ENCODE measurements at places on chromosomes 16 and 17.

DNA sequence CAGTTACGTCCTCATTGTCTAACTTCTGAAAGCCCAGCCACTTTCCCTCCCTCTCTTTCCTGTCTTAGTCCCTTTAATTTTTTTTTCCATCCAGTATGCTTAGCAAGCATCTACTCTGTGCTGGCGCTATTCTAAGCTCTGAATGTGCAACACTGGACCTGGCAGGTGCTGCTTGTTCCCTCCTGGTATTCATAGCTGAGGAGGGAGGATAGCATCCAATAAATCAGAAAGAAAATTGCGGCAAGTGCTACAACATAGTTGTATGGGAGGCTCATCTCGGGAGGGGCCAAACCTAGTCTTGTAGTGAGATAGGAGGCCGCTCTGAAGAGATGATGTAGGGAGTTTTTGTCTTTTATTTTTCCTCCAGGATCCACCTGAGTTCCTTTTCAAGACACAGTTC lies 457.3 kb upstream of the HSBP1 start:
- no peak for DNase-seq

DNA sequence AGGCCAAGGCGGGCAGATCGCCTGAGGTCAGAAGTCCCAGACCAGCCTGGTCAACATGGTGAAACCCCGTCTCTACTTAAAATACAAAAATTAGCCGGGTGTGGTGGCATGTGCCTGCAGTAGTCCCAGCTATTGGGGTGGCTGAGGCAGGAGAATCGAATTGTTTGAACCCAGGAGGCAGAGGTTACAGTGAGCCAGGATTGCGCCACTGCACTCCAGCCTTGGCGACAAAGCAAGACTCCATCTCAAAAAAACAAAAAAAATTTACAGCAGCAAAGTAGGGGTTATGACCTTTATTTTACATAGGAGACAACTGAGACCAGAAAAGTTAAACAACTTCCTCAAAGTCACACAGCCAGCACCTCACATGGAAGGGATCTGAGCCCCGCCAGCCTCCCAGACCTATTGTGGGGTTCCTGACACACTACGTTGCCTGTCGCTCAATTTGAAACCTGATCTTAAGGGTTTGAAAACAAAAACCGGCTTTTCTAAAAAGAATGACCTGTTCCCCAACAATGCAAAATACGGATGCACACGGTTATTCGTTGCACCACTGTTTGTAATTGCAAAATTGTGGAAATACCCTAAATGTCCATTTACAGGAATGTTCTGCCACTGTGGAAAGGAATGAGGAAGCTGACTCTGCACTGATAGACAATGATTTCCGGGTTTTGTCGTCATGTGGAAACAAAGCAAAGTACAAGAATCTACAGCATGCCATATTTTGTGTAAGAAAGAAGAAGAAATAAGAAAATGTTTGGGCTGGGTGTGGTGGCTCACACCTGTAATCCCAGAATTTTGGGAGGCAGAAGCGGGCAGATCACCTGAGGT lies 77.2 kb downstream of the CNGB1 start:
- peak; percentile 74 for DNase-seq

GRCh38 chr17:22270381-22270780 lies 578.1 kb downstream of the KCNJ18 start:
- DNase-seq, result no peak

- no peak for DNase-seq
These were observed 161.8 kb downstream of the RPTOR start for GRCh38 chr17:80706463-80706867.

DNA sequence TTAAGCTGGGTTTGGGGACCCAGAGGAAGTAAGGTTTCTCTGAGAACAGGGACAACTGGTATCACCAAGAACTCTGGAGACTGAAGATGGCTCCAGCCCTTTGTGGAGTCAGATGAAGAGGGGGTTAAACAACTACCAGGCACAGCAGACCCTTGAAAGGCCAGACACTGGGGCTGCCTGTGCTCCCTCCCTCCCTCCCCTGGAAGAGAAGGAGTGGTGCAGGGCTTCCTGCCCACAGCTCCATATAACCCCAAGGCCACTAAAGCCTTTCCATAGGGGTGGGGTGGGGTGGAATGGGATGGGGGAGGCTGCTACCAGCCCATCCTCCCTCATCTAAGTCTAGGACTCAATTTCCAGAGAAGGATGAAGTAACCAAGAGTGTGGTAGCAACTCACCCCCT lies 66.7 kb downstream of the CCDC182 start:
- DNase-seq, result no peak

- no peak for DNase-seq
These were observed 44.5 kb downstream of the CUEDC1 start for GRCh38 chr17:57910462-57911420.

DNA sequence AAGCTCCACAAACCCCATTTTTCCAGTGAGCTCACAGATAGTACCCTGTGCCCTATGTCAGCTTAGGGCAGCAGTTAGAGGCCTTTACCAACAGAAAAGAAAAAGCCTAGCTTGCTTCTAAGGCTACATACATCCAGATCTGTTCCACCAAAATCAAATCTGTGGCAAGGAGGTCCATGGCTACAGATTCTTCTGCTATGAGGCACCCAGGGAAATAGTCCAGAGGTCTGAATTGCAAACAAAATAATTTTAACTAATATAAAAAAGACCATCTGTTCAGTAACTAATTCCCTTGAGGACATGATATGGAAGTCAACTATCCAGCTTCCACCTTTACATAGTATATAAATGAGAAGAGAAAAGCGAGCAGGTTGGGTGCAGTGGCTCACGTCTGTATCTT lies 129.3 kb downstream of the PARN start:
- no peak for DNase-seq

DNA sequence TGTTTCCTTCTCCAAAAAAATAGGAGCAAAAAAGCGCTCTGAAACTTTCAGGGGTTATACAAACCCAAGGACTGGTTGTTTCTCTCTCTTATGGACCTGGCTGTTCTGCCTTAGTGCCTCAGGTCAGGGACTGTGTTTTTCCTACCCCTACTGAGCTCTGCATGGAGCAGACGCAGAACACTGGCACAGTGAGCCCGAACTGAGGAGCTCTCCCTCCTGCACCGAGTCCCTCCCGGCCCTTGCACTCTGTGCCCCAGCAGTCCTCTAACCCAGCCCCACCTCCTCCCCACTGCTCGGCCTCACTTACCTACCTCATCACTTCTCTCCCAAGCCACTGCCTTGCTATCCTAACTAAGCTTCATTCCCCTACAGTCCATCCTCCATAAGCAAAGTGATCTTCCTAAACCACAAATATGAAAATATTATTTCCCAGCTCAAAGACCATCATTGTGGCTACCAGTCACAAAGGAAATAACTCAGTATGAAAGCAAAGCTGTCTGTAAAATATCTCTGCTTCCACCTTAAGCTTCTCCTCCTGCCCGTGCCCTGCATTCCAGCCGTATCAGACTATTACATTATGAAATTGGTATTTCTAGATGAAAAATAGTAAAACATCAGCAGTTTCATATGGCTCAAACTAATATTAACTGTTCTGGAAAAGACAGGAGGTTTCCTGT lies 13.6 kb downstream of the MEIOB start:
- DNase-seq, result no peak

- no peak for DNase-seq
These were observed 57.9 kb upstream of the TNRC6A start for GRCh38 chr16:24671455-24671954.

GRCh38 chr17:75550139-75550465 lies 24.6 kb downstream of the LLGL2 start:
- no peak for DNase-seq

DNA sequence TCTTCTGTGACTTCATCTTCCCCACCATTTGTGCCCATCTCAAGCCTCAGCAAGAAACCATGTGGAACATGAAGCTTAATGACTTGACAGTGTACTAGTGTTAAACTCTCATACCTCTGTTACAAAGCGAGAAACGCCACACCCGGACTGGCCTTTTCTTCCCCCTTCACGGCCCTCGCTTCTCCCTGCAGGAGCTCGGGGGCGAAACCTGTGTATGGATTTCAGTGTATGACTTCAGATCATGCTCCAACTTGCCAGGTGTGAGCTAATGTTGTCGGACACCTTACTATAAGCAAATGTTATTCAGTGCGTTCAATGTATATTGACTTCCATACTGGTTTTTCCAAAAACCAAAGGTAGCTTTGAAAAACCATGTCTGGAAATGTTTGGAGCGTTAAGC lies 20.1 kb upstream of the SLC5A11 start:
- DNase-seq, result no peak

DNA sequence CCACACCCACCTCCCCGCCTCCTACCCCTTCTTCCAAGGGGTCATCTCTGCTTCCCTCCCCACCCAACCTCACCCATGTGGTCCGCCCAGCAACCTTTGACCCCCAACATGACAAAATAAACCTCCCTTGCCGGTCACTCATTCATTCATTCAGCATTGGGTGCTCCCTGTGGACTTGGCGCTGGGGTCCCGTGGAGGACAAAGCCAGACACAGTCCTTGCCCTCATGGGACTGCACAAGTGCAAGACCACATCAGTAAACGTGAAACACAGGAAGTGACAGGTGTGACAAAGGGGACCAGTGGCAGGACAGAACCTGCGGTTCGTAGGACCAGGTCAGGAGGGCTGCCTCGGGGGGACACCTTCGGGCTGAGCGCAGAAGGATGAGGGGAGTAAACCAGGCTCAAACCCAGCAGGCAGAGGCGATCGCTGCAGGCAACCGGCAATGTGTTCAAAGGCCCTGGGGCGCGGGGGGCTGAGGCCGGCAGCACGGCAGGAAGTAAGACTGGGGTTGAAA lies 185.4 kb downstream of the SEC14L1 start:
- no peak for DNase-seq

DNA sequence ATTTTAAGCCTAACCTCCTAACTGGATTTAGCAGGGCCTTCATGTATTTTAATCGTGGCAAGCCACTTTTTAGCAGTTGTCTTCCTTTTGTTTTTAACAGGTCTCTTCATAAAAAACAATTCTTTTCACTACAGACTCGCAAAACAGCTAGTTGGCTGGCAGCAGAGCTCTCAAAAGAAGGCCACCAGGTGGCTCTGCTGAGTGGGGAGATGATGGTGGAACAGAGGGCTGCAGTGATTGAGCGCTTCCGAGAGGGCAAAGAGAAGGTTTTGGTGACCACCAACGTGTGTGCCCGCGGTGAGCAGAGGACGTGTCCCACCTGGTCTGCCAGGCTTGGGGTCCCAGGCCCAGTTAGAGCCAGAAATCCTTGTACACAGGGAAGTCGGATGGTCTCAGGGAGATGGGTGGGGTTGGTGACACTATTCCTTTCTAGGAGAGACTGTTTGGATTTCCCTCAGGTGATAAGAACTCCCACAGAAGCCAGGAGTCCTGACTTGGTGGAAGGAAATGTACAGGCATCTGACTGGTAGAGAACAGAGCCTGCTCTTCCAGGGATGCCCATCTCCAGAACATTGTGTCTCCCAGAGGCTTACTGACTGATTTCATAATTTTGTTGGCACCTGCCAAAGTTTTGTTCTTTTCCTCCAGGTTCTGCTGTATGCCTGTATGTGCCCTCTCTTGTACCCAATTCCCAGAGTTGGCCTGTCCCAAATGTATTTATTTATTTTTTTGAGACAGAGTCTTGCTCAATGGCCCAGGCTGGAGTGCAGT lies 14.9 kb upstream of the DDX19A start:
- peak; percentile 7 for DNase-seq

DNA sequence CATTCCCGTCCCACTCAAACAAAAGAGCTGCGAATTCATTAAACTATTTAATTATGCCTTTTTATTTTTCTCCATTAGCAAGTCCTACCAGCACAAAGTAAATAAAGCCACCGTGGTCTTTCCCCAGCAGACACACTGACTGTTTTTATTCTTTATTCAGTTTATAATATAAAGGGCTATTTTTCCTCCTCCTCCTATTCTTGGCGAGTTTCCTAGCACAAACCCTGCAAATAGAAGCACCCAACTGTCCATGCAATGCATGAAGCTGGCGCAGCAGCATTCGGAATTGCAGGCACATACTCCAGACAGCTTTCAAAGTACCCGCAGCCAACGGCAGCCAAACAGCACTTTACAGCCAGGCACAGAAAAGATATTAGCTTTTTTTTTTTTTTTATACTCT lies 583.4 kb upstream of the PSMD7 start:
- DNase-seq, result no peak

DNA sequence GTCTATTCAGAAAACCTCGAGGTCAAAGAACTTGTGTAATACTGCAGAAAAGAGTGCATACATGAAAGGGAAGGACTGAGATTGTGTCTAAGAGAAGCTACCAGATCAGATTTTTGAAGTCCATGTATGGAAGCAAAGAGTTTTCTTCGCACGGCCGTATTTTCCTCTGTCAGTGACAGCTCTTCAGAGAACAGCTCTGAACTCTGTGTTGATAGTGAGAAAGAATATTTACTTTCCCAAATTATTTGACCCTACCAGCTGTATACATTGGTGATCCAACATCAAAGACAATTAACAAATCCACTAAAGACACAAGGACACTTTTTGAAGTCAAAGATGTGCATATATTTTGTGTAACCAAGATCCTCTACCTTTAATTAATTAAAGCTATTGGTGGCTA lies 107.8 kb upstream of the PSMD7 start:
- no peak for DNase-seq

DNA sequence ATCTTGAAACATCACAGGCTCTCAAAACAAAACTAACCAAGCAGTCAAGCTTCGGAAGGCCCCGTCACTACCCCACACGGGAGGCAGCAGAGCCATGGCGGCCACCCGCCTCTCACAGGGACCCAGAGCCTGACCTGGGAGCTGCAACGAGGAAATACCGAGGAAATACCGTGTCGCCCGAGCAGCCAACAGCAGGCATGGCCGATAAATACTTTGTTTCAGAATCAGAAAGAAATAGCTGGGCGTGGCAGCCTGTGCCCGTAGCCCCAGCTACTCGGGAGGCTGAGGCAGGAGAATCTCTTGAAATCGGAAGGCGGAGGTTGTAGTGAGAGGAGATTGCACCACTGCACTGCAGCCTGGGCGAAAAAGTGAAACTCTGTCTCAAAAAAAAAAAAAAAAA lies 6.9 kb downstream of the LMF1 start:
- DNase-seq, result no peak

DNA sequence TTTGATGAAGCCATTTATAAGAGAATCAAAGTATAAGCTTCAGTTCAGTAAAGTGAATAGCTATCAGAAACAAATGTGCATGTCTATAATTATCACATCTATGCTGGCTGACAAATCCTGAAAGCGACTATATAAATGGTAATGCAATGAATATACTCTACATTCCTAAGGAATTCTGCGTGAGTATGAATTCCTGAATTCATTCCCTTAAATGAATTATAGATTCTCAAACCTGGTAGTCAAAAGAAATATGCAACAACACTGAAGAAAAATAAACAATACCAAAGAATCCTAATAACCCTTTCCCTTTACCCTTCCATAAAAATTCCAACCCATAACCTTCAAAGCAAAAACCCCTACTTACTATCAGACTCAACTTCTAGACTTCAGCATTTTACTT lies 416.6 kb upstream of the PMFBP1 start:
- DNase-seq, result no peak
